ENCODE measurements at places on chromosomes 11 and 22.
A peak's percentile ranks its signal among the peaks of the same experiment; 100 is the strongest.

- no peak for DNase-seq
Measured at GRCh38 chr22:39513791-39514190, 6.6 kb upstream of the ATF4 start.

- no peak for DNase-seq
Measured at GRCh38 chr11:65920372-65920802, 1.2 kb downstream of the DRAP1 start.

GRCh38 chr22:42934338-42934737, 77.3 kb upstream of the ARFGAP3 start:
- DNase-seq: no peak

DNA sequence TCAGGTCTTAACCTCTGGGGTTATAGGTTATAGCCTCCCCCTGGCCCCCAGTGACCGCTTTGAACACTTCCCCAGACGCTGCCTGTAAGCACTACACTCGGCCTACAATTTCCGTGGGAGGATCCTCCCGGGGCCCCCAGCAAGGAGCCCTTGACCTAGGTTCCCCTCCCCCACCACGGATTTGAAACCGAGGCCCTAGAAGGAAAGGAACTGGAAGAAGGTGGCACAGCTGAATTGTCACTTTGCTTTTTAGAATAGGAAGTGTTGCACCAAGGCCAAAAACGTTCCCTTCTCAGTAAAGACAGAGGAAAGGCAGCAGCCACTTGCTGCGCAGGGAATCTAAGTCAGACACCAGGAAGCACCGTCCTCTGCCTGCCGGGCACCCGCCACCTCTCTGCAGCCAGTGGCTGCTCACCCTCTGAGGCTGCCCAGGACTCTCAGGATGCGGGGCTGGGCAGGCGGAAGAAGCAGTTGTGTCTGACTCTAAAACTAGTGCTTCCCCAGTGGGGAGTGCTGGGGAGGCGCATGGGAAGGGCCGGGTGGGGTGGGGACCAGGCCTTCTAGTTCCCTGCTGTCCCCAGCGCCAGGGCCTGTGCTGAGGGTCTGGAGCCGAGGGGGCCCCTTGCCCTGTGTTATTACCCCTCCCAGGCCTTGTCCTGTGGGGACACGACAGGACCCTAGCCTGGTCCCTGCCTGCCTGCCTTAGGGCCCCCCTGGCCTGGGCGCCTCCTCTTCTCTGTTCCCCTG, 7.9 kb upstream of the FLRT1 start:
- no peak for DNase-seq

DNA sequence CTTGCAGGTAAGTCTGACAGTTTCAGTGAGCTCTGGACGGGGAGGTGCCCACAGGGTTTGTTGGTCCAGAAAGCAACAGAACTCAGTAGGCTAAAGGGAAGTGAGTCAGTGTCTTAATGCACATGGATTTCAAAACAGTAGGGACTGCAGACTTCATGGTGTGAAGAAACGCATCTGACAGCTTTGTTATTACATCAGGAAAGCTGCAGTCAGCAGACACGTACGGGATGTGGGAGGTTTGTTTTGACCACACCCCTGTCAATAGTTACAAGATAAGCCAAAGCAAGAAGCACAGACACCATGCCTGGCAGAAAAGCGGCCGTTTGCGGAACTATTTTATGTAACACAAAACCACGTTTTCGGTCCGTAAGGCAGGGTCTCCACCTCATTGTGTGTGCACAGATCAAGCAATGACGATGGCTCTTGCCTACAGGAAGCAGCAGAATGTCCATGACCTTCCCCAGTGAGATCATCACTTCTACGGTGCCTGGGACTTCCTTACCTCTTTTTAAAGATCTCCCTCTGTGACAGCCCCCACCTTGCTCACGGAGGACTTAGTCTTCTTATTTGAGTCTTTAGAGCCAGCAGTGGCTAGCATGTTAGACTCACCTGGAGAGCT, 58.2 kb upstream of the FTH1 start:
- DNase-seq: peak; percentile 89

DNA sequence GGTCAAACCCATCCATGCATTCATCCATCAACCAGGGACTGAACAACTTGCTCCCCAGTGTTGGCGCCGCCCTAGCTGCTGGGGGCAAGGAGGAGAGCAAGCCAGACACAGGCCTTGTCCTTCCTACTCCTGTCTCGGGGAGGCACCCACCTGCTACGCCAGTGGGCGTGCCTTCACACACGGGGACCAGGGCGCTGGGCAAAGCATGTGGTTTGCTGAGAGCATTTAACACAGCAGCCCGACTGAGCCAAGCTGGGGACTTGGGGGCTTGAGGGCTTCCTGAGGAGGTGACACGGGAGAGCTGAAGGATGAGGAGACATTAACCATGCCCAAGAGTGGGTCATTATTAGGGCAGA, 30.6 kb downstream of the CACNA1I start:
- no peak for DNase-seq

GRCh38 chr11:95832763-95833162, 42.5 kb downstream of the CEP57 start:
- DNase-seq: no peak

- no peak for DNase-seq
Measured at GRCh38 chr11:94546162-94546470, 2.4 kb downstream of the FUT4 start.

GRCh38 chr11:58787903-58788302, 56.2 kb upstream of the GLYAT start:
- DNase-seq: no peak

DNA sequence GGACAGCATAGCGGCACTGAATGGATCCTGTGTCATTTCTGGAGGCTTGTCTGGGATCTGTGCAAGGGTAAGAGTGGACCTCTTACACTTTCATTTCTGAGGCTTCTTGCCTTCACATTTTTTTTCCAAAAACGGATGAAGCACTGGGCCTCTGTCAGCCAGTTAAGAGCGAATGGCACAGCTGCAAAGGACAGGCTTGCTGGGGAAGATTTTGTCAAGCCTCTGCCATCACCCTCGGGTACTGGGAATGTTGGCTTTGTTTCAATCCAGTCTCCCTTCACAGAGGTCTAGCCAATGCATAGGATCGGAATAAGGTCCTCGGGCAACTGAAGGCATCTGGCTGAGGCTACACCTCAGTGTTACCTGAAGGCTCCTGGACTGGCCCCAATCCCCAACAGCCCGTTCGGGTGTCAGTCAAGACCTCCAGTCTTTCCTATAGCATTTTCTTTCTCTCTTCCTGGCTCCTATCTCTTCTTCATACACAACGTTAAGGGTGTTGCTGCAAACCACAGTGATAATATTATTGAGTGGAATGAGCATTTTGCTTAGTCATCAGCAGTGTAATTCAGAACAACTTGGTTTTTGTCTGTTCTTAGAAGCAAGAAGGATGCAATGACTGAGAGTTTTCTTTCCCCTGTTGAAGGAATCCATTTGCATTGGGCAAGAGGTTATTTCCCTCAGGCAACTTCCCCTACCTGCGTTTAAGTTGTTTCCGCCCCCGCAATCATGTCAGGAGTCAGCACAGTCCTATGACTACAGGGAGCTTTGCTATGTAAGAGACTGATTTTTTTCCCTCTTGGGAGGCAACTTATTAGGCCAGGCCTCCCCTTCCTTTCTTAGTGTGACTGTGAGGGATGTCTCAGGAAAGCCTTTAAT, 22.8 kb downstream of the NPAT start:
- DNase-seq: peak; percentile 47

DNA sequence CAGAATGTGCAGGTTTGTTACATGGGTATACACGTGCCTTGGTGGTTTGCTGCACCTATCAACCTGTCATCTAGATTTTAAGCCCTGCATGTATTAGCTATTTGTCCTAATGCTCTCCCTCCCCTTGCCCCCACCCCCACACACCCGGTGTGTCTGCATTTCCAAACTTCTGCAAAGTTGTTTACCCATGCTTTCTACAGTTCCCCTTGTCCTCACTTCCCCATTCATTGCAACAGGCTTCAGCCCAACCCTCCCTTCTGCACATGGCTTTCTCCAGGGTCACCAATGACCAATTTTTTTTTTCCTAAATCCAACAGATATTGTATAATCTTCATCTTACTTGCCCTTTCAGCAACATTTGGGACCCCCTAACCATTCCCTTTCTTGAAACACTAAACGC, 32.0 kb upstream of the NUP50 start:
- no peak for DNase-seq

- no peak for DNase-seq
Measured at GRCh38 chr11:40921246-40921645, 538.2 kb downstream of the LRRC4C start.

DNA sequence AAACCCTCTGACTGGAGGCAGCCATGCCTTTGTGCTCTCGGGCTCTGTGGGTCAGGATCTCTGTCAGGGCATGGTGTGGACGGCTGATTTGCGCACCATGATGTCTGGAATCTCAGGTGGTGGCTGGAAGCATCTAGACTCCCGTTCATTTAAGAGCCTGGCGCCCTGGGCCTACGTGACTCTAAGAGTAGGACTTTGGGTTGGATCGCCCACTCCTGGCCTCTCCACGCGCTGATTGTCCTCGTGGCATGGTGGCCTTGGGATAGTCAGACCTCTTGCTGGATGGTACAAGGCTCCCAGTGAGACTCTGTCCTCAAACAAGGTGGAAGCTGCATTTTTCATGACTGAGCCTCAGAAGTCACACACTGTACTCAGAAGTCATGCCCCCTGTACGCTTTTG, 224.3 kb downstream of the TBC1D22A start:
- no peak for DNase-seq

- no peak for DNase-seq
Measured at GRCh38 chr11:128739589-128739988, 45.7 kb downstream of the FLI1 start.

- DNase-seq: no peak
Measured at GRCh38 chr11:16871368-16871767, 132.9 kb downstream of the C11orf58 start.

- no peak for DNase-seq
Measured at GRCh38 chr22:17370766-17371432, 1.6 kb downstream of the CECR2 start.
